ENCODE measurements at places on chromosomes 6 and 20. TPM values are rescaled to one million over a fixed set of nuclear protein-coding genes. Genes with fewer than 3 reads are reported as not detected.
A peak's percentile ranks its signal among the peaks of the same experiment; 100 is the strongest.

NR2E1 gene
- not detected for total RNA-seq

CARMIL1 gene
- 12.9 TPM for total RNA-seq

VIP gene
- not detected for total RNA-seq

GATA5 gene
- total RNA-seq = 1.3 TPM

BNIP5 gene
- total RNA-seq = 0.34 TPM

CNR1 gene
- total RNA-seq = 6.1 TPM

EFCAB8 gene
- total RNA-seq = 0.87 TPM

REV3L gene
- total RNA-seq = 20.0 TPM

EPHA7 gene
- 8.7 TPM for total RNA-seq

CPNE5 gene
- 64.5 TPM for total RNA-seq

SLA2 gene
- total RNA-seq = 0.73 TPM

NINL gene
- 16.3 TPM for total RNA-seq

ERVFRD-1 gene
- not detected for total RNA-seq

CD93 gene
- total RNA-seq = 13.9 TPM

HELZ2 gene
- total RNA-seq = 46.1 TPM

ABCC10 gene
- 18.0 TPM for total RNA-seq

OTOR gene
- not detected for total RNA-seq

EYA2 gene
- 30.0 TPM for total RNA-seq

ATP6V1G2 gene
- total RNA-seq = 0.74 TPM

DNA sequence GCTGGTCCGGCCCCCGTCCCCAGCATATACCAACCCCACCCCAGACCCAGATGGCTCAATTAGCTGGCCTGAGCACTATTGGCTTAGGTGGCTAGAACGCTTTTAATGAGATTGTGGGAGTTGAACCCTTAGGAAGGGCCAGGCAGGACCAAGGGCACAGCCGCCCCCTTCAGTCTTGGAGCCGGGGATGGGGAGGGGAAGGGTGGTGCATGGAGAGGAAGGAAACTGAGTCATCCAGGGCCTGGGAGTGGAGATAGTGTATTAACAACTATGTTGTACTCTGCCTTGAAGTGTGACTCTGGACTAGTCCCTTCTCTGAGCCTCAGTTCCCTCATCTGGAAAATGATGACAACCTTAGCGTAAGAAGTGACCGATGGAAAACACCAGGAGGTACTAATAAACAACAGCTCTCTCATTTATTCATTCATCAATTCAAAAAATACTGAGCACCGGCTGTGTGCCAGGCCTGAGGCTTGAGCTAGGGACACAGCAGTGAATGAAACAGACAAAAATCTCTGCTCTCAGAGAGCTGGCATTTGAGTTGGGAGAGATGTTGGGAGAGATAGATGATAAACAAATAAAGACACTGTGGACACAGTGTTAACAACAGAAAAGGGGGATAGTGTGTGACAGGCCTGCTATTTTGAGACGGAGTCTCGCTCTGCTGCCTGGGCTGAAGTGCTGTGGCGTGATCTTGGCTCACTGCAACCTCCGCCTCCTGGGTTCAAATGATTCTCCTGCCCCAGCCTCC lies 11.5 kb downstream of the PEDS1 start:
- peak; percentile 32 for DNase-seq

DNA sequence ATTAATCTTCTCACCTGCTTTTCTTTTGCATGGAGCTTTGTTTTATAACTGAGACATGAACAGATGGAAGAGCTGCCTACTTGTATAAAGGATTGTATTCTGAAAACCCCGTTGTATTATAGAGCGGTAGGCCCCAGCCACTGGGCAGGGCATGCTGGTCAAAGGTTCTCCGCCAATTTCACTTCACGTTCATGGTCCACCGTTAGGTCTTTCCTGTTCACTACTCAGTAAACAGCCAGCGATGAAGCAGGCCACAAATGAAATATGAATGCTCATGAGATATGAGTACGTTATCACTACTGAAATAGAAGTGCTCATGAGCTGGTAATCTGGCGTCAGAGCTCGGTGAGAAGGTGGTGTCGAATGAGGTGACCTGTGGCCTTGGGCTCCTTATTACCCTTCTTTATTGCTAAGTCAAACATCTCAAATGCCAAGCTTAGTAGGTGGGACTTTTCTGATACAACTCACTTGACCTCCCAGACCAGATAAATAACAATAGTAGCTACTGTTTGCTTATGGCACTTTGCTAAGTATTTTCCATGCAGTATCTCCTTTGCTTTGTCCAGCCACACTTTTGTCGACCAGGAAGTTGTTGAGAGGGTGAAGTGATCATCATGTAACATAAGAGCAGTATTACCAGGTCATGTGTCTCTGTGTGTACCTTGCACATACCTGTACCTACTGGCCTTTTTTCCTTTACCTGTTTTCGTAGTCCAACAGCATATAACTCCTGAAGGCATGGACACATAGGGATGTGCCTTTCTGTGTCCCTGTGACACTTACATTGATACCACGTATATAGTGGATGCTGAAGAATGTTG lies 16.7 kb downstream of the EDN3 start:
- DNase-seq = no peak

- no peak for DNase-seq
These were observed 494.7 kb upstream of the SLC35B3 start for GRCh38 chr6:8930009-8930408.

GRCh38 chr6:155534678-155535077 lies 79.0 kb upstream of the NOX3 start:
- DNase-seq = no peak

GRCh38 chr20:32516583-32517517 lies 68.3 kb downstream of the NOL4L start:
- DNase-seq = no peak

DNA sequence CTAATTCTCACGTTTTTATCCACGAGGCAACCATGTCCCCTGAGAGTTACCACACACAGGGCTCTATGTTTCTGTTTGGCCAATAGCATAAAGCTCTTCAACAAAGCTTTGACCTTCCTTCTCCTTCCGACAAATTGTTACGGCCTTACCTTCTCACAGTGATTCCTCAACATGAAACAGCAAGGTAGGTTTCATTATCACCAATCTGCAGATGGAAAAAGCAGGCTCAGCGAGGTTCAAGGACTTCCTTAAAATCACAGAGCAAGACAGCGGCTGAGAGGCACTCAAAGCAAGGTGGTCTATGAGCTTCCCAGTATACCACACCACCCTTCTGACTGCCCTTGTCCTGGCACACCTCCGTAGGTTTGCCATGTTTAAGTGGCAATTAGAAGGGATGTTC lies 360.0 kb downstream of the CD83 start:
- DNase-seq = no peak

- DNase-seq = no peak
These were observed 136.9 kb downstream of the PREX1 start for GRCh38 chr20:48690888-48691287.

DNA sequence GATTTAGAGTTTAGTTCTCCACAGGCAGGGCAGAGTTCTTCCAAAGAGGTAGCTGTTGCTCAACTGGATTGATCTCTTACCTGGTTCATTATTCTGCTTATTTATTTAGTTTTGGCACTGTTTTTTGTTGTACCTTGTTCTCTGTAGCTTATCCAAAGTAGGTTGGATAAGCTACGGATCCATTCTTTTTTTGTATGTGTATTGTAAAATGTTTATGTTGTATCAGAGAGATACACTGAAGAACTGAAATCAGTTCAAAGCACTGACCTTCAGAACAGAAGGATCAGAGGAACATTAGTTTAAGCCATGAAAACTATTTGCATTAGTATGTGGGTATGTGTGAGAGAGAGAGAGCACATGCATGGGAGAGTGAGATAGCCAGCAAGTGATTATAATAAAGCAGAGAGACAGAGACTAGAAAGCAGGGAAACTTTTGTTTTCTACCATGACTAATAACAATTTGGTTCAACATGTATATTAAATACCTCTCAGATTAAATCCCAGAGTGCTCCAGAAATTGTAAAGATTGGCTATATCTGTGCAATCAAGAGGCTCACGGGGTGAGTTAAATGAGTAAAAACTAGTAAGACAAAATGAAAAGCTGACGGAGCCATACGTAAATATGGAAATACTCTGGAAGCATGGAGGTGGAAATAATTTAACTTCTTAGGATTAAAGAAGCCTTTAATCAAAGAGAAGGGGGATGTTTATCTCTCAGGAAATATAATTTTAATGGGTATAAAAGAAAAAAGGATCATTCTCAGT lies 40.2 kb downstream of the ITCH start:
- DNase-seq = no peak

DNA sequence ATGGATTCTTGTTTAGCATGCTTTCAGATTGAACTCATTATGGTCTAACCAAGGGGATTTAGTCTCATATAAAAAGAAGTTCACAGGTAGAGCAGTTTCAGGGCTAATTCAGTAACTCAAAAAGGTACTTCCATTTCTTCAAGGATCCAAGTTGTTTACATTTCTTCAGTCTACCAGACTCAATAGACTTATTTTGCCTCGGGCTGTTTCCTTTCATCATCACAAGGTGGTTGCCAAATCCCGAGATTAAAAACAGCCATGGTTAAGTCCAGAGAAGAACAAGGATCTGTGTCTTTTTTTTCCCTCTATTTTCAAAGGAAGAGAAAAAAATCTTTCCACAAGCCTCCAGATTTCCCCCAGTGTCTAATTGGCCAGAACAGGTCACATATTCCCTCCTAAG lies 69.8 kb upstream of the SNX9 start:
- DNase-seq = no peak

- DNase-seq = peak; percentile 75
These were observed 162.7 kb downstream of the GRM4 start for GRCh38 chr6:33983109-33983716.

GRCh38 chr6:166305562-166306117 lies 2.6 kb downstream of the PRR18 start:
- DNase-seq = no peak

GRCh38 chr6:141848029-141848890 lies 284.5 kb upstream of the GJE1 start:
- no peak for DNase-seq

- no peak for DNase-seq
These were observed 164.1 kb downstream of the SYNDIG1 start for GRCh38 chr20:24633521-24633920.

DNA sequence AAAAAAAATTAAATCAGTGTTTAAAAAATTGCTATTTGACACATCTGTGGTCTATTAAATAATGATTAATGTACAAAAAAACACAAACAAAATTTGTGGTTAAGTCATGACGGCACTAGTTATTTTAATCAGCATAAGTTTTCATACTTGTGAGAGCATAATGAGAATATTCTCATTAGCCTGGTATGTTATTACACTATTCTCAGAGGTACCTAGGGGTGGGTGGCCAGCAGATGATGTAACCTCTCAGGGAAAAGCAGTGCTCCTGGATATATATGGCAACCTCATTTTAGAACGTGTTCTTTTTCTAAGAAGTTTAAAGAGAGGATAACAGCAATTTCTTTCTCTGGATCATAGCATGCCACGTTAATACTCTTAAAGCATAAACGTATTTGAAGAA lies 109.2 kb downstream of the GJA1 start:
- no peak for DNase-seq

- no peak for DNase-seq
These were observed 18.4 kb downstream of the NUDT3 start for GRCh38 chr6:34374069-34374468.

DNA sequence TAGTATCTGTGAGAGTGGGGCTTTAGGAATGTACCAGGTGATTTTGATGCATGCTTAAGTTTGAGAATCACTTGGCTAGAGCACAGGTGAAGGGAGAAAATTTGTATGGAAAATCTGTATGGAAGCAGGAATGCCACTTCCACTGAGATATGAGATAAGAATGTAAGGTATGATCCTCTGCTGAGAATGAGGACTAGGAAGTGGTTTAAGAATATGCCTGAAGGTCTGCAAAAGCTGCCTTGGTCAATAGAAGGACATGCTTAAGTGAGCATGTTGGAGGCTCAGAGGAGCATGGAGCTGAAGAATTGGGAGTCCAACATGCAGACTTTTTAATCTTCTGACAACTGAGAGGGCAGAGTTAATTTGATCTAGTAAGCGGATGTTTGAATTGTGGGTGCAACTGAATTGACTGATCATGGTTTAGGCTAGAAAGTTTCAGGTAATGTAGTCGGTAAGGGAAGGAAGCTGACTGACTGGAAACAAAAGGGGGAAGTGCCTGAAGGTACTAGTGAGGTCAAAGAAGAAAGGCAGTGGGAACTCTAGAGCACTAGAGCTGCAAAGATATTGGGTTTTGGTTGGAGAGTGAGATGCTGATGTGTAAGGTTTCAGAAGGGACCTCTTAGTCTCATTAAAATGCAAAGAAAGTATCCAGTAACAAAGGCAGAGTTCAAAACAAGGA lies 28.6 kb upstream of the NOTCH4 start:
- no peak for DNase-seq

- DNase-seq = no peak
These were observed 13.7 kb downstream of the RAET1E start for GRCh38 chr6:149884215-149884614.

DNA sequence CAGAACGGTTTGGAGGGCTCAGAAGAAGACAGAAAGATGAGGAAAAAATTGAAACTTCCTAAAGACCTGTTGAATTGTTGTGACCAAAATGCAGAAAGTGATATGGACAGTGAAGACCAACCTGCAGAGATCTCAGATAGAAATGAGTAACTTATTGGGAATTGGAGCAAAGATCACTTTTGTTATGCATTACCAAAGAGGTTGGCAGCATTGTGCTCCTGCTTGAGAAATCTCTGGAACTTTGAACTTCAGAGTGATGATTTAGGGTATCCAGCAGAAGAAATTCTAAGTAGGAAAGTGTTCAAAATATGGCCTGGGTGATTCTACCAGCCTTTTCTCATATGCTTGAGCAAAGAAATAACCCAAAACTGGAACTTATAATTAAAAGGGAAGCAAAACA lies 136.0 kb downstream of the GJA1 start:
- DNase-seq = no peak

GRCh38 chr6:30465595-30466306 lies 23.6 kb upstream of the HLA-E start:
- no peak for DNase-seq

DNA sequence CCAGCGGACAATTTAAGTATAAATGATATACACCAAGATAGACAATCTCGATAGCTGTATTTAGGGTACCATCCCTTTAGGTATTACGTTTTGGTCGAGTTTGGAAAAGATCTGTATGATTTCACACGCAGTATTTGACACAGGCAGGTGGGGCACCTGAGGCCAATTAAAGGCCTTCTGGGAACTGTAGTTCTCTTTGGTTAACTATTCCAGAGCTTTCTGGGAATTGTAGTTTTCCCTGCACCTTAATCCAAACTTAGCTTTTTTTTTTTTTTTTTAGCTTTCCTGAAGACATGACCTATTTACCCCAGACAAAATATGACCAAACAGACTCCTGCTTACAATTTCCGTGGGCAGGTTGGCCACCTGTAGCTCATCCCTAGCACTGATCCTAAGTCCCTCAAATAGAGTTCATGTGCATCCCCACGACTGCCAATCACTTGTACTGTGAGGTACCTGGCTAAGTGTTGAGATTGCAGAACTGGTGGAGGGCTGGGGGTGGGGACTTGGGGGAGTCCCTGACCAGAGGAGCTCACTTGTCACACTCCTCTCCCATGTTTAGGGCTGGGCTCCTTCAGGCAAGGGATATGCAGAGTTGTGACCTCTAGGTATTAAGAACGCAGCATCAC lies 999 bp upstream of the EHMT2 start:
- DNase-seq = no peak

Data from prostate gland (tissue), 2 donors.